ENCODE measurements at places on chromosomes 7 and 10. TPM values are rescaled to one million over a fixed set of nuclear protein-coding genes. Genes with fewer than 3 reads are reported as not detected.
A peak's percentile ranks its signal among the peaks of the same experiment; 100 is the strongest.

GRCh38 chr10:26938578-26938977 is 77.8 kb upstream of the ABI1 start:
- DNase-seq, result no peak

Gene CDH23
- total RNA-seq, result 0.07 TPM

DNA sequence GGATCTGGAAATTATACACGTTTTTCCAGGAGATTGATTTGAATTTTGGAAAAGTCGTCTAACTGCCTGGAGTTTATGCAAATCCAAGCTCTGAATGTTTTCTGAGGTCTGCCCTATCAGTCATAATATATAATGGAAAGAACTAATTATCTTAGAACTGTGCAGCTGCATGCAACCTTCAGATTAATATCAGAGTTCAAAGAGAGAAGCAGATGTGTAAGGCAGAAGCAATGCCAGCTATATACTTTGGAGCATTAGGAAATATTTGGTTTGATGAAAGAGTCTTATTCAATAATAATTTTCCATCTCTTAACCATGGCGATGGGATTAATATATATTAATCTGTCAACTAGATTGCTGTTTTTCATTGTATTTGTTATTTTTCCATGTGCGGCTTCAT is 500.9 kb downstream of the NEBL start:
- DNase-seq, result no peak

- no peak for DNase-seq
Measured at GRCh38 chr10:37125921-37126320, 523 bp downstream of the ANKRD30A start.

Gene WASL
- total RNA-seq, result 37.5 TPM

Gene DDX56
- 157 TPM for total RNA-seq

GRCh38 chr10:105494944-105495343 is 853.9 kb downstream of the SORCS3 start:
- DNase-seq, result no peak

- no peak for DNase-seq
Measured at GRCh38 chr7:28815928-28816373, 142.2 kb downstream of the TRIL start.

Gene ABI1
- total RNA-seq, result 61.9 TPM

Gene AOAH
- total RNA-seq, result not detected

GRCh38 chr7:137331378-137331777 is 12.2 kb downstream of the PTN start:
- DNase-seq, result no peak

- no peak for DNase-seq
Measured at GRCh38 chr7:4882169-4883032, 1.1 kb downstream of the RADIL start.

DNA sequence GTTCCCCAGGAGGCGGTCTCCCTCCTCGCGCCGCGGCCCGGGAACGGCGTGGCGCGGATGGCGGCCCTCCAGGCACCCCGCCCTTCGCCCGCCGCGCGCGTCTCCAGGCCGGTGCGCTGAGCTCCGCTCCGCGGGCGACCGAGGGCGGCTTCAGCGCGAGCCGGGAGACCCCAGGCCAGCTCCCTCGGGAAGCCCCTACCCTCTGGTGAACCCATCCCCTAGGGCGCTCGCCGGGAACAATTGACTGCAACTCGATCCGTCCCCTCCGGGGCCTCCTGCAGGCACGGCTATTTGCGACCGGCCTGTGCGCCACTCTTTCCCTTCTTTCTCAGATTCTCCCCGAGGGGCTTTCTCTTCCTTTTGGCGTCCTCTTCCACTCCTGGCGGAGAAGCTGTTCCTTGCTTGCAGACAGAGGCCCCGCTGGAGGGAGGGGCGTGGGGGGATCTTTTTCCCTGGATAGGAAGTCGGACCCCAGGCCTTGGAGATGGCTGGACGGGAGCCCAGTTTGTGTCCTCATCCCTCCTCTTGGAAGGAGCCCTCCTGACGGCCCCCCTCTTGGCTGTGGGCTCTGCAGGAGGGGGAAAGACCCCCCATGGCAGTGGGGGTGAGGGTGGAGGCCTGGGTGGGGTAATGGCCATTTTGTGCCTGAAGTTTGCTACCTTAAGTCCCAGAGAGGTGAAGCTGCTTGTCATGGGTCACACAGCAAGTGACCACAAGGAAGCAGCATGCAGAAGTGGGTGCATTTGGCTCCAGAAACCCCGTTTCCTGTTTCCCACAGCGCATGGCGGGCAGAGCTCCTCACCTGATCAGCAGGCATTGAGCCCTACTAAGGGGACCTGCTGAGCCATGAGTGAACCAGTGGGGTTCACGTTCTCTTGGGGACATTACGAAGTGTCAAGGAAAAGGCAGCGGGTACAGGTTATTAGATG is 171.2 kb upstream of the TNRC18 start:
- no peak for DNase-seq

DNA sequence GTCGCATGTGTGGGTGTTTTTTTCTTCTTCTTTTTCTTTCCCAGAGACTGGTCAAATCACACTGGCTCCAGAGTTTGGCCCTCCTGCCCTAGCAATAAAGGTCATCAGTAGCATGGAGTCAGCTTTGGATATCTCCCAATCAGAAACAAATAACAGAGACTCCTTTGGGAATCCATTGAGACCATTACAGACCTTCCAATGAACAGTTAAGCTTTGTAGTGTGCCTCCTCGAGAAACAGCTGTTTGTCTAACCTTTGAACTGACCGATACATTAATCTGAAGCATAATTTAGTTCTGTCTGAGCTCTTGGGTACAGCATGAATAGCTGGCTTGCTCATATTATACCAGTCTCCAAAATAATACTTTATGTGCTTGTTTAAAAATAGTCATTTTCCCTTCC is 1103.2 kb downstream of the GATA3 start:
- no peak for DNase-seq

Gene HMX3
- total RNA-seq, result not detected

- DNase-seq, result no peak
Measured at GRCh38 chr10:119439922-119440321, 102.6 kb downstream of the RGS10 start.

DNA sequence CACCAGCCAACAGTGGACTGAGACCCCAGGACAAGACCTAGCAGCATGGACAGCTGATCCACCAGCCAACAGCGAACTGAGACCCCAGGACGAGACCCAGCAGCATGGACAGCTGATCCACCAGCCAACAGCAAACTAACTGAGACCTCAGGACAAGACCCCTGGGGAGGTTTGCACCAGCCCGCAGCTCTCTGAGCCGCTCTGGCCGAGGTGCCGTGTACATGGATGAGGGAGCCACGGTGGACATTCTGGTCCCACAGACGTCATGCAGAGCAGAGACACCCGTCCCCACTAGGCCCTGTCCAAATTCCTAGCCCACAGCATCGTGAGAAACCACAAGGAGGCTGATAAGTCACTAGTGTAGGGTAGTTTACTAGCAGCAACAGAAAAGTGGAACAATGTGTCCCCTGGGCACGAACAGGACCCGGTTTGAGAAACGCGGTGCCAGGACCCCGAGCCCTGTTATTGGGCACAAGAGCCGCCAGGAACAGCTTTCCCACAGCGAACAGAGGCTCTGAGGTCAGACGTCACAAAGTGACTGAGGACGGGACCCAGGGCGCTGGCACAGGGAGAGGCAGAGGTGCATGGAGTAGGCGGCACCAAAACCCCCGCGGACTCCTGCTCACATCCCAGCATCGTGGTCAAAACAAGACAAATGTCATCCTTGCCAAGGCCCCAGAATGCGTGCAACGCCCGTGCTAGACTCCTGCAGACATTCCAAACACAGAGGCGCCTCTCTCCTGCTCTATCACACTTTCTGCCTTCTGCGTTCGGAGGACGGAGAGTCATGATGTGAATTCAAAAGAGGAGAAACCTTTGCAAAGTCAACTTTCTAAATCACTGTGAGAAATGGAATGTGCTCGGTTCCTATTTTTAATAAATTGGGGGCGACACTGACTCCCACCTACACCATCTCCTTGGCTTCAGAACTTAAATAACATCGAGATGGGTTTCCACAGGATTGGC is 8.1 kb downstream of the STK32C start:
- DNase-seq, result no peak

GRCh38 chr7:148982654-148983199 is 45.6 kb downstream of the PDIA4 start:
- no peak for DNase-seq

Gene CHCHD1
- total RNA-seq, result 39.2 TPM

Gene PTF1A
- not detected for total RNA-seq

Gene PNLIPRP3
- not detected for total RNA-seq

GRCh38 chr10:80579181-80579763 is 41.6 kb downstream of the SH2D4B start:
- DNase-seq, result no peak

Gene ACSM6
- total RNA-seq, result not detected

Gene SPDYE8
- total RNA-seq, result not detected

Gene NEUROD6
- total RNA-seq, result not detected

GRCh38 chr10:111785921-111786320 is 397.6 kb downstream of the GPAM start:
- no peak for DNase-seq

Gene ADRB1
- total RNA-seq, result 0.47 TPM

- no peak for DNase-seq
Measured at GRCh38 chr10:107754814-107755213, 590.3 kb upstream of the SORCS1 start.

GRCh38 chr7:115838829-115839228 is 191.7 kb downstream of the TFEC start:
- no peak for DNase-seq

GRCh38 chr10:45809837-45810236 is 37.5 kb downstream of the AGAP4 start:
- no peak for DNase-seq

- DNase-seq, result no peak
Measured at GRCh38 chr10:29266641-29267040, 22.2 kb upstream of the LYZL1 start.

DNA sequence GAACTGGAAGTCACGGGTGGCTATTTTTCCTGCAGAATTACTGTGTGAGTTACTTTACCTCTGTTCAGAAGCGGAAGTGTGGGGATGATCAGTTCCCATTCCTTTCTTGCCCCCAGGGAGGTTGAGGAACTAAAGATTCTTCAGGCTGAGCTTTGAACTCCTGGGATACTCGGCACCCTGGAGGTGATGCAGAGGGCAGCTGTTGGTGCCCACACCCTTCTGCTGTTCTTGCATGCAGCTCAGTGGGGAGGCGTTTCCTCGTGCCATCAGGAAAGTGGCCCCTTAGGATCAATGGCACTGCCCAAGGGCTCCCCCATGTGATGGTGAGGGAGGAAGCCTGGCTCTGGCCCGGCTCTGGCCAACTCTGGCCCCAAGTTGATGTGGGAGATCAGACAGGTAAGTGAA is 44.7 kb upstream of the MXI1 start:
- peak; percentile 14 for DNase-seq

- DNase-seq, result peak; percentile 37
Measured at GRCh38 chr7:91034459-91035368, 229.5 kb upstream of the FZD1 start.

DNA sequence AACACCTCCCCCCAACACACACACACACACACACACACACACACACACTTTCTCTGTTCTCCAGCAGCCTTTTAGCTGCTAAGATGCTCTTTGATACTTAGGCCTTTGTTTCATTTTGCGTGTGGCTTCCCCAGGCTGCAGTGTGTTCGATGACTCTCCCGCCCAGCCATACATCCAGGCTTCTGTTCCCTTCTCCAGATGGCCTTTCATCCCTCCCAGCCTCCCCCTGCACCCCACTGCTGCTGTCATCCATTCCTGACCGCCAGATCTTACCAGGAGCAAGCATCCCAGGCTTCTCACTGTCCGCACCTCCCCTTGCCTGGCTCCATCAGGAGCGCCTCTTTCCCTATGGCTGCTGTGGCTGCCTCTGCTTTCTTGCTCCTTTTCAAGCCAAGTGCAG is 77.8 kb upstream of the PPIF start:
- no peak for DNase-seq

Gene TSPAN12
- 14.6 TPM for total RNA-seq

- no peak for DNase-seq
Measured at GRCh38 chr10:63200431-63200830, 67.3 kb downstream of the NRBF2 start.

DNA sequence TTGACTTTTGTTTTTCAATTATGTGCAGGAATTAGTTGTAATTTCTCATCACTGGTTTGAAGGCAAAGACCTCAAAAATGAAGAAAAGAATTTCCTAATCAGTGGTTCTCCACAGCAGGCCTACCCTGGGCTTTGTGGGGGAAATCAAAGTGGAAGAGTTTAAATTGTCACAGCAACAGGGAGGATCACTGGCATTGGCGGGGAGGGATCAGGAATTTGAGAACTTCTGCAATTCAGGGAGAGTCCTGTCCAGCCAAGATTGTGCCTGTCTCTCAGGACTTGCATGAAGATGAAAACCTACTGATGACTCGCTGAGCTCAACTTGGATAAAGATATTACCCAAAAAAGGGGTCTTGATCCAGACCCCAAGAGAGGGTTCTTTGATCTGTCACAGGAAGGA is 70.1 kb downstream of the HACD1 start:
- no peak for DNase-seq

Gene LRRTM3
- not detected for total RNA-seq

- DNase-seq, result no peak
Measured at GRCh38 chr10:5563991-5564536, 39.3 kb downstream of the CALML3 start.

Data from Calu3 (cell line).